ENCODE measurements at places on chromosomes 12 and 14.

DNA sequence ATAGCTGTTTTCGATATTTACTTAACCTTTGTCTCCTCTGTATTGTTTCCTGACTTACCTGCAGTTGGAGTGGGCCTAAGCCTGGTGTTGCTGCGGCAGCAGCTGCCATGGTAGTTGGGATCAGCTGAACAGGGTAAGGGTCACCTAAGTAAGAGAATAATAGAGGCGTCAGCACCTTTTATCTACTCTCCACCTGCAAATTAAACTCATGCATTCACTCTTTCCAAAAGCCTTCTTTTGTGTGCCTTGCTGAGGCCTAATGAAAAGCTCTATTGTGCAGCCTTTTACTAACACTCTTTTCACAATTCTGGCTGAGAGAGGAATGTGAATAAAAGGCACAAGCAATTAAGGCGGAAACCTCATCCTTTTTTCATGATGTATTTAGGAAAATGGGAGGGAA is 308.7 kb downstream of the SOX5 start:
- DNase-seq: no peak

DNA sequence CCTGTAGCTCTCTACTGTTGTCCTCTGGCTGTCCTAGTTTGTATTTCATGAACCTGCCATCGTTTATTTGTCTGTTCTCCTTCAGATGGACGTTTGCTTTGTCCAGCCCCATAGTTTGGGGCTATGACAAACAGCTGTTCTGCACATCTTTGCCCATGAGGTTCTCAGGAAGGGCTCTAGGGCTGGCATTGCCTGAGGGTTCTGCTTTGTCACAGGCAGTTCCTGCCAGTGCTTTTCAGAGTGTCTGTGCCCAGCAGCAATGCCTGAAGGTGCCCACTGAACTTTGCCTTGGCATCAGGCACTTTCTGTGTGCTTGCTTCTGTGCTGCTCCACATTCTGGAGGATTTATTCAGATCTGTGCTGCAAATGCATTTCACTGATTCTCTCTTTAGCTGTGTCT is 361.3 kb downstream of the TMEM121 start:
- DNase-seq: no peak

DNA sequence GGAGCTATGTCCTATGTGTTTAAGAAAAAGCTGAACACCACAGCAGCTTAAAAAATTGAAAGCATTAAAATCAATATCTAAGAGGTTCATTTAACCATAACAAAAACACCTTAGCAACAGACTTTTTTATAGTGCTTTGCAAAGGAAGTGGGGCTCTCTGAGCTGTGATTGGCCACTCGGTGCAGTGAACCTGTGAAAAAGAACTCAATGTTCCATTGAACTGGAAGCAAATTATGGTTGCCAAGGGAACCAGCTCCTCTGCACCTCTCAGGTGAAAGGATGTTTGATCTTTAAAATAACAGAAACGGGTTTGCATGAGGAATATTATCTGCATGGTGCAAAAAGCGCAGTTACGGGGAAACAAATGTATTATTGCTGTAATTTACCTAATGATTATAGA is 149.4 kb downstream of the SNAPC1 start:
- DNase-seq: no peak

DNA sequence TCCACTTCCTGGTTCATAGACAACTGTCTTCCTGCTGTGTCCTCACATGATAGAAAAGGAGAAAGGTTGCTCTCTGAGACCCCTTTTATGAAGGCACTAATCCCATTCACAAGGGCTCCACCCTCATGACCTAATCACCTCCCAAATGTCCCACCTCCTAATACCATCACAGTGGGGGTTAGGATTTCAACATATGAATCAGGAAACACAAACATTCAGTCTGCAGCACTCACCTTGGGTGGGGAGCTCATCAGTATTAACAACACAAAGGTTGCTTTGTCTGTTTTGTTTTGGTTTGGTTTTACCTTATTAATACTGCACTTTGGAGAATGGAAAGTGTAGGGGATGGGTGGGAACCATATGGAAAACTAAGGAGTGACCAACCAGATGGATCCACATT is 10.5 kb upstream of the SMCO2 start:
- no peak for DNase-seq

DNA sequence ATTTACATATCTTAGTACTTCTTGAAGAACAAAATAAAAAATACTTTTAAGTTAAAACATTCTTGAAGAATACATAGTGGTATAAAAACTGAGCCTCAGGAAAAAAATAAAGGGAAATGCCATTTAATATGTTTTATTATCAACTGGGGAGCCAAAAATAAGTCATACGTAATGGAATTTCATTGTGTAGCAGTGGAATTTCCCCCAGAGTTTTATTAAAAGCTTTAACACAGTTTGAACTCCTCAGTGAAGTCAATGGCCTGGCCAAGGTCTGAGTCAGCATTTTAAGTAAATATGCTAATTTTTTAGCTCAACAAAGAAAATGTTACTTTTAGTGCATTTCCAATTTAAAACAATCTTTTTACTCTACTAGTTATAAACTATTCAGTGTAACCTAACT is 350.1 kb upstream of the ATP2B1 start:
- no peak for DNase-seq

GRCh38 chr12:96152164-96152563 is 42.0 kb upstream of the ELK3 start:
- no peak for DNase-seq

GRCh38 chr14:104113631-104114420 is 24.6 kb upstream of the KIF26A start:
- DNase-seq: no peak

DNA sequence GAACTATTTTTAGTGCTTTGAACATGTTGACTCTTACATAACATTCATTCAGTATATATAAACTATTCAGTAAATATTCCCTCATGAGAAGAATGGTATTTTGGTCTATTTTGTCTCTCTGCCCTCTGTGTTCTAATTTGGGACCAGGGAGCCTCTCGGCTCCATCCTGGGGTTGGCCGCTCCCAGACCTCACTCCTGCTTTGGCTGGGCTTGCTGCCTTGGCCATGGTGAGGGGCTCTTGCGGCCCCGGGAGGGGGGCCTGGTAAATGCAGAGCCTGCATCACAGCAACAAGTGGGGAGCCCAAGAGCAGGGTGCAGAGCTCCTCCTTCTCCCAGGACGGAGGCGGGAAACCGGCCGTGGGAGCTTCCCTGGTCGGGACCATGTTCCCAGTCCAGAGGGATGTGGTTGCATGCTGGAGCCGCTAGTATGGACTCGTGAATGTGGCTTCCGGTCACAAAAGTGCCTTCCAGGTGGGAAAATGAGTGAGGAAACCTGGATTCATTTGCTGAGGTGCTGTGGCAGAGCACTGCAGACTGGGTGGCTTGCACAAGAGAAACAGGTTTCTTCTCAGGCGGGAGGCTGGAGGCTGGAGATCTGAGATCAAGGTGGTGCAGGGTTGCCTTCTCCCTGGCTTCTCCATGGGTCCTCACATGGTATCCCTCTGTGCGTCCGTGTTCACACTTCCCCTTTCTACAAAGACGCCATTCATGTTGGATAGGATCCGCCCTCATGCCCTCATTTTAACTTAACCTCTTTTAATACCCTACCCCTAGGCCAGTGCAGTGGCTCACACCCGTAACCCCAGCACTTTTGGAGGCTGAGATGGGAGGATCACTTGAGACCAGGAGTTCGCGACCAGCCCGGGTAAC is 250.2 kb downstream of the CACNA1C start:
- DNase-seq: no peak

DNA sequence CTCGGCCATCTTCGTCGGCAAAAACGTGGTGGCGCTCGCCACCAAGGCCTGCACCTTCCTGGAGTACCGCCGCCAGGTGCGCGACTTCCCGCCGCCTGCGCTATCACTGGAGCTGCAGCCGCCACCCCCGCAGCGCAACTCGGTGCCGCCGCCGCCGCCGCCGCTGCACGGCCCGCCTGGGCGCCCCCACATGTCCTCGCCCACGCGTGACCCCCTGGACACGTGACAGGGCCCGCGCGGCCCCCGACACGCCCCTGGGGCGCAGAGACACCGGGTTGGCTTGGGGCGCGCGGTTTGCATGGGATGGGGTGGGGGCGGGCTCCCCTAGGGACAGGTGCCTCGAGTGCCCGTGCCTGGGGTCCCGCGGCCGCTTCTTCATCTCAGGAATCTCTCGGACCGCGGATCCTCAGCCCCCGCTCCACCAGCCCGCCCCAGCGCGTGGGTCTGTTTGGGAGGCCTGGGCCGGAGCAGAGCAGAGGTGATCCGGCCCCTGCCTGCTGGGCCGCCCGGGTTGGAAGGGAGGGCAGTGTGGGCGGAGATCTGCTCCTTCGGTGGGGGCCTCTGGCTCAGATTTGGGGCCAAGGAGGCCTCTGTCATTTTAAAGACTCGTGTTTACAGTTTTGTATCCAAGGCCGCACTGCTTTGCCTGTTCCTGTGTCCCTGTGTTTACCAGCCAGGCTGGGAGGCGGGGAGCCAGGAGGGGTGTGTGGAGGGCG is 3.3 kb downstream of the TMEM121 start:
- no peak for DNase-seq

GRCh38 chr14:21428930-21429329 is 27.0 kb downstream of the CHD8 start:
- no peak for DNase-seq

DNA sequence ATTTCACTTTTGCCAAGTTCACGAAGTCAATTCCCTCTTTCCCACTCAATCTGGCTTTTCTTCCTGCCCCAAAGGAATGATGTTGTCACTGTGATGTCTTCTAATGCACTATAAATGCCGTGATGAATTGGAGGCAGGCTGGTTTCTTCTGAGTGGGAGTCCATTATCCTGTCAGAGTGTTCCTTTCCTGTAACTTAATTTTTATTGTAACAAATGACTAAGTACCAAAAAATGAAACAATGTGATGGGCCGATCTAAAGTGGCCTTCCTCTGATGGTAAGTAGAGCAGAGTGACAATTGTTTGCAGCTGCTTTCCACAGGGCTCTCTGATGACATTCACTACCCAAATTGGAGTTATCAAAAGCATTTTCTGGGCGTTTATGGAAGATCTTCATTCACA is 22.2 kb downstream of the TMEM30B start:
- no peak for DNase-seq

- DNase-seq: no peak
These were observed 455 bp downstream of the ATP6V1D start for GRCh38 chr14:67358924-67359774.

- DNase-seq: no peak
These were observed 37.2 kb downstream of the FBXO21 start for GRCh38 chr12:117152793-117153775.

- DNase-seq: no peak
These were observed 16.3 kb downstream of the DYNC1H1 start for GRCh38 chr14:101980700-101981099.

GRCh38 chr12:94674835-94675234 is 24.5 kb upstream of the TMCC3 start:
- DNase-seq: no peak

- peak; percentile 69 for DNase-seq
These were observed 769 bp downstream of the FKBP4 start for GRCh38 chr12:2795291-2796186.

DNA sequence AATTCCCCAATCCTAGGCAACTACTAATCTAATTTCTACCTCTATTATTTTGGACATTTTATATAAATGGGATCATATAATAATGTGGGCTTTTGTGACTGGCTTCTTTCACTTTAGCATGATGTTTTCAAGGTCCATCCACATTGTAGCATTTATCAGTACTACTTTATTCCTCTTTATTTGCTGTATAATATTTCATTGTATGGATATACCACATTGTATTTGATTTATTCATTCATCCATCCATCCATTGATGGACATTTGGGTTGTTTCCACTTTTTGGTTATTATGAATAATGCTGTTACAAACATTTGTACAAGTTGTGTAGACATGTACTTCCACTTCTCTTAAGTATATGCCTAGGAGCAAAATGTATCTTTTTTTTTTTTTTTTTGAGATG is 17.3 kb downstream of the BTBD7 start:
- DNase-seq: no peak

- DNase-seq: no peak
These were observed 16.8 kb downstream of the OR4K1 start for GRCh38 chr14:19947413-19948090.

DNA sequence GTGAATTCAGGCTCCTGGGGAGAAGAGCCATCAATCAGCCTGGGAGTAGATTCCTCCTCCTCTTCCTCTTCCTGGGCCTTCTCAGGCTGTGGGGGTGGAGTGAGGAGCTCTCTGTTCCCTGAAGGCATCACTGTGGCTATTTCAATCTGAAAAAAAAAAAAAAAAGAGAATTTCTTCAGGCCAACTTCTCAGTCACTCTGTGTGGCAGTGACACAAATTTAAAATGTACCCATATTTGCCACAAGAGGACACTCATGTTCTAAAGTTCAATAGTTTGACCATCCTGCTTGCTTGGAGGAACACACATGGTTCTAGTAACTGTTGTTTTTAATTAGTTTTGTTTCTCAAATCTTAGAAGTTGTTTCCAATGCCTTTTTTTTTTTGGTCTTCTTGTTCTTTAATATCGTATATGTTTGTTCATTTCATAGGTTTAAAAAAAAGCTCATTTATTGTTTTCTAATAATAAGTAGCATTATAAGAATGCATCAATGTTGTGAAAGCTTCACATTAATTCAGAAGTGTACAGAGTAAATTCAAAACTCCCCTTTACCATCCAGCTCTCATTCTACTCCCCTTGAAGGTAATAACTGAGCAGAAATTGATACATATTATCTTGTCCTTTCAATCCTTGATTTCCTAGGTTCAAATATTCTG is 23.3 kb upstream of the CCER1 start:
- DNase-seq: no peak

- DNase-seq: no peak
These were observed 85.8 kb downstream of the TNFAIP2 start for GRCh38 chr14:103209054-103209453.

DNA sequence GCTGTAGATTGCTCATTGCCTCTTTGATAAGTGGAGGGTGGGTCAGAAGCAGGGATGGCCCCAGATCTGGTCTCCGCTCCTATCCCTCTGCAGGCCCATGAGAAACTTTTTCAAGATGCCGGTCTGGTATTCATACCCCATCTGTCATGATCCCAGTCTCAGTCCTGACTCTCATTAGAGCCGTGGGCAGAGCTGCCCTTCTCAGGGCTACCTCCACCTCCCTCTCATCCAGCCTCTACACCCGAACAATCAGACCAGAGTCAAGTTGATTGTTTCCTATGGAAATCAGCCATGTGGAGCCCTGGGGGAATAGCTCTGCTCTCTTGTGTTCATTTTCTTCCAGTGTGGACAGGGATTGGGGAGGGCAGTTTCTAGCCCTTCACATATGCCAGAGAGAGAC is 45.8 kb downstream of the NEUROD4 start:
- no peak for DNase-seq

DNA sequence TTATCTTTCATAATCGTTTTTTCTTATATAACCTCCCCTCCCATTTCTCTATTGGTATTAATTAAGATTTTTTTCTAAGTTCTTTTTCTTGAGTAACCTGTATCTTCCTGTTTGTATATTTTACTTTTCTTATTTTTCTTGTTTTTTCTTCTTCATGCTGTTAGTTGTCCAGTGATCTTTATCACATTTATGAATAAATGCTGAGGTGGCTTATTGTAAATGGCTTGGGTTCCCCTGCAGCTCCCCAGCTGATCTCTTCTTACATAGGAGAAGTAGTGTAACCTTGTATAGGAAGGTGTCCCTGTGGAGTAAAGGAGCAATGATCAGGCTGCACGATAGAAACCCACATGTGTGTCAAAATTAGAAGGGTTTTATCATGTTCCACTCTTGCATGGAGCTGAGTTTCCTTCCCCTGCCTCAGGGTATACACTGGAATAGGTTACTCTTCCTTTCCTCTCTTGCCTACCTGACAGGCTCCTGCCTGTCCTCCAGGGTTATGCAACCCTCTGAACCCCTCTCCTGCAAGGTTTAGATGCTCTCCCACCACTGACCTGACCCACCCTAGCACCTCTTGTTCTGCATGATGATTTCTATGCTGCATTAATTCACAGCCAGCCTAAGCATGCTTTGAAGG is 334.8 kb upstream of the RGS6 start:
- DNase-seq: no peak

GRCh38 chr14:92959189-92959531 is 36.2 kb downstream of the CHGA start:
- no peak for DNase-seq
